ENCODE measurements at places on chromosomes 3 and 15.

GRCh38 chr15:85412956-85413854 is 32.8 kb downstream of the AKAP13 start:
- peak; percentile 72 for DNase-seq

GRCh38 chr3:54939557-54940300 is 11.9 kb upstream of the LRTM1 start:
- DNase-seq, result peak; percentile 27

GRCh38 chr15:73069109-73069508 is 16.8 kb downstream of the NEO1 start:
- no peak for DNase-seq

DNA sequence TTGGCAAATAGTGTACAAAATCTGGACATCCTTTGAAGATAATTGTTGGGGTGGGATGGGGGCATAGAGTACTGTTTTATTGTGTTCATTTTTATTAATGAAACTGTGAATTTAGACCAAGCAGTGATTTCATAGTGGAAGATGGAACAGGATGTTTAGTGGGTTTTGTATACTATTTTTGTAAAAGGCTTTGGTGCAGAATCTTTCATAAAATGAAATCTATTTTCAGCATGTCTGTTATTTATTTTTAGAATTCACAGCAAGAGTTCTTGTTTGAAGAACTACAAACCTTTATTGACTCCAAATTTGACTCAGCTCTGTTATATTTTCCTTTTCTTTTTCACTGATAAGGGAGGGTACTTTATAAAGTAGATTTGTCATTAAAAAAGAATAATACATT is 145.4 kb downstream of the AKAP13 start:
- DNase-seq, result no peak

GRCh38 chr3:182118066-182118465 is 406.3 kb downstream of the SOX2 start:
- peak; percentile 57 for DNase-seq

GRCh38 chr3:89032346-89033013 is 74.9 kb upstream of the EPHA3 start:
- peak; percentile 25 for DNase-seq

GRCh38 chr3:33114622-33115023 is 809 bp downstream of the CRTAP start:
- DNase-seq, result no peak

DNA sequence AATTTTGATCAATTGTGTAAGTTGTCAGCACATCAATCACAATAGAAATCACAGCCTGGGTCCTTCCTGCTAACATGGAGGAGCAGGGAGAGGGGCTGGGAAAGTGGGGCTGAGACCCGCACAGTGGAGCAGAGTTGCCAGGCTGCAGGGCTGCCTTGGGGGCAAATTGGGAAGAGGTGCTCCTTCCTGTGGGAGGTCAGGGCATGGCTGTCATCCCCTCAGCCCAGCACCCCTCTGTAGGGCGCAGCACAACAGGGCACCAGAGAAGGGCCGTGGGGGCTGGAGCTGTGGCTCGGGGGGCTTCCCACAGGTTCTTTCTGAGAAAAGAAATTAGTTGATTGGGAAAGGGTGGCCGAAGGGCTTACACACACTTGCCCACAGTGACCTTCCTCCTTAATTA is 126.3 kb downstream of the NSMCE3 start:
- DNase-seq, result no peak

- no peak for DNase-seq
Measured at GRCh38 chr3:133269393-133269792, 130.5 kb upstream of the BFSP2 start.

DNA sequence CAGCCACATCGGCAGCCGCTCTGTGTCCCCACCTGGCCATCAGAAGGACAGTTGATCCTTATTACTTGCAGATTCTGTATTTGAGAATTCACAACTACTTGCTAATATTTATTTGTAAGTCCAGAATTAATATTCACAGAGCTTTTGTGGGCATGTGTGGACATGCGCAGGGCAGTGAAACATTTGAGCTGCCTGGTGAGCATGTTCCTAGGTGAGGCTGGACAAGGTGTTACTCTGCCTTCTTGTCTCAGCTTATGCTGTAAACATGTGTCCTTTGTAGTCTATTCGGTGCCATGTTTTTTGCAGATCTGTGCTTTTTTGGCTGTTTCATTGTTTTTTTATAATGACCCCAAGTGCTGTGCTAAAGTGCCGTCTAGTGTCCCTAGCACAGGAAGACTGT is 15.6 kb downstream of the FAH start:
- no peak for DNase-seq

- DNase-seq, result no peak
Measured at GRCh38 chr3:16392717-16393116, 120.8 kb downstream of the RFTN1 start.

Data from skeletal muscle cell (primary cell).